ENCODE measurements at places on chromosomes 13 and 19.

DNA sequence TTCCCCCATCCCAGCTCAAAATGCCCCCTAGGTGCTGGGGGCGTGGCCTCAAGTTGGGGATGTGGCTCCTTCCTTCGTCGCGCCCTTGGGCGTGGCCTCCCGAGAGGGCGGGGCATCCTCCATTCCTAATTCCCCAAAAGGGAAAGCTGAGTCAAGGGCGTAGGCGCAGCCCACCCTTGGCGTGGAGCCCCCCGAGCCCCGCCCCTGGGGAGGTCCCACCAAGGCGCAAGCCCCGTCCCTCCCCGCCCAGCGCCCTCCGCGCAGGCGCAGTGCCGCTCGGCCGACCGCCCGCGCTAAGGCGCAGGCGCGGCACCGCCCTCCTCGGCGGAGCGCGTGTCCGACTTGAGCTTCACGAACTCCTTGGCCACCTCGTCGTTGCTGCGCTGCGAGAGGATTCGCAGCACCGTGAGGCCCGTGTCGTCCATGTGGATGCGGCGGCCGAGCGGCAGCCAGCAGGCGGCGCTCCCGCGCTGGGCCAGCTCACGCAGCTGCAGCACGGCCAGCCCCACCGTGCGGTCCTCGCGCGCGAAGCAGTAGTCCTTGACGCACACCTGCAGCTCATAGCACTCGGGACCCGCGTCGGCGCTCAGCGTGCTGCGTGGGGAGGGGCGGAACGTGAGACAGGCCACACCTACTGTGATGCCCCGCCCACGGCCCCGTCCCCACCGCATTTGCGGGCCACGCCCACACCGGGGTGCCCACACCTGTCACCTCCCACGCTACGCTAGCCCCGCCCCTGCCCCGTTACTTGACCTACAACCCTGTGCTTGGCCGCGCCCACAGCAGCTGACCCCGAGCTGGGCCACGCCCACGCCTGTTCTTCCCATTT, 50.5 kb downstream of the COLGALT1 start:
- peak; percentile 31 for DNase-seq

GRCh38 chr19:30999726-31000125, 349.5 kb downstream of the TSHZ3 start:
- no peak for DNase-seq

DNA sequence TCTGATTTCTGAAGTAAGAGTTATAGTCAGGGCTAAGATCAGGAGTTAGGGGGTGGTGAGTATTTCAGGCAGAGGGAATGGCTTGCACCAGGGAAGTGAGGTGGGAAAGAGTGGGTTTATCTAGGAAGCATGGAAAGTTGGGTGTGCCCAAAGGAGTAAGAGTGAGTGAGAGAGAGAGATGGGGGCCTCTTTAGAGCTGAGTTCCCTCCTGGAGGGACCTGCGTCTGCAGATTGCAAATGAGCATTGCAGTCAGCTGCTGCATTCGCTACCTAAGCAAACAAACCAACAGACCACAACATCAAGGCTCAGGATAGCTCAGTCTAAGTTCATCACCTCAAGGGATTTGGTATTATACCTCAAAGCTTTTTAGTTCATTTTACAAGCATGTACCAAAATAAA, 405.8 kb downstream of the FGF9 start:
- no peak for DNase-seq

GRCh38 chr19:38545596-38545995, 72.2 kb downstream of the MAP4K1 start:
- no peak for DNase-seq

DNA sequence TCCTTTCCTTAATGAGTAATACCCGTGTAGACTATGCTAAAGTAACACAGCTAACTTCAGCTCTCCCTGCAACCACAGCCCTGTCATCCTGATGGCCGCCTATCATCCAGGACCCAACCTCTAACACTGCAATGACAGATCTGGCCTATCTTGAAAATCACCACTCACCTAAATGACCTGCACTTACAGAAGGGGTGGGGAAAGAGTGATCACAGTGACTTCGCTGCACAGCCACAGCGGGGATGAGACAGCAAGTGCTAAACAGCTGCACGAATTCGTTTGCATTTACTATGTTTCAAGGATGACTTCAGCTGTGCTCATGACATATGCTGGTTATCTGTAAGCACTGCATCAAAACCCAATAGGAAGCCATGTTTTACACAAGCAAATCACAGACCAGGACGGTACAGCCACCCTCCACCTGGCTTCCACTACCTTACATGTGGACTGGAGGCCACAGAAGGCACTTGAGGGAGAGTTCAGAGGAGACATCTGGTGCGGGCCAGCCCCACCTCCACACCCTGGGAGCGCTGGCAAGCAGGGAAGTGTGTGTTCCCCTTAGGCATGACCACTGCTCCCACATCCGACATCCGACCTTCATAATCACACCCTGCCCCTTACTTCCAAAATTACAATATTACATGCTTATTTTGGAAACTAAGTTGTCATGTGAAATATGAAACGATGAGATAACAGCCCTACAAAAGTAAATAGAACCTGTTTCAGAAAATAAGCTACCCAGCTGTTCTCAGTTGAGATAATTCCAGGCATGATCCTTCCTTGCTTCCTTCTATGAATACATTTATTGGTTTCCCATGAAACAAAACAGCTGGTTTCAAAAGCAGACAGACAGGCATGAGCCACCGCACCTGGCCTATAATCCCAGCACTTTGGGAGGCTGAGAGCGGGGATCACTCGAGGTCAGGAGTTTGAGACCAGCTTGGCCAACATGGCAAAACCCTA, 95.7 kb downstream of the STK24 start:
- DNase-seq: no peak

GRCh38 chr19:5968431-5969373, 9.2 kb downstream of the RANBP3 start:
- DNase-seq: no peak

- no peak for DNase-seq
These were observed 82.9 kb upstream of the AKAP11 start for GRCh38 chr13:42189061-42189460.

DNA sequence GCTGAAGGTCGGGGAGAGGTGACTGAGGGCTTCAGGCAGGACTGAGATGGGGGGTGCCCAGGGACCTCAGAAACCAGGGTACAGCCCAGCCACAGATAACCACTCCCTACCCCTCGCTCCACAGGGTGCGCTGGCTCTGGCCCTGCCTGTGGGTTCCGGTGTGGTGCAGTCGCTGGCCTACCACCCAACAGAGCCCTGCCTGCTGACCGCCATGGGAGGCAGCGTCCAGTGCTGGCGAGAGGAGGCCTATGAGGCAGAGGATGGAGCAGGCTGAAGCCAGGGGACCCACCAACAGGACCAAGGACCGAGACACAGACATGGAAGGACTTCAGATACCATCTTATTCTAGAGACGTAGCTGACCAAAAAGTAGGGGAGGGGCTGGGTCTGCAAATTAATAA, 6.3 kb downstream of the DHPS start:
- DNase-seq: no peak

Measured in esophagus squamous epithelium (tissue), 5 donors.